ENCODE measurements at places on chromosomes 6 and 20.

GRCh38 chr20:63027221-63027921, 20.6 kb upstream of the BHLHE23 start:
- no peak for DNase-seq

DNA sequence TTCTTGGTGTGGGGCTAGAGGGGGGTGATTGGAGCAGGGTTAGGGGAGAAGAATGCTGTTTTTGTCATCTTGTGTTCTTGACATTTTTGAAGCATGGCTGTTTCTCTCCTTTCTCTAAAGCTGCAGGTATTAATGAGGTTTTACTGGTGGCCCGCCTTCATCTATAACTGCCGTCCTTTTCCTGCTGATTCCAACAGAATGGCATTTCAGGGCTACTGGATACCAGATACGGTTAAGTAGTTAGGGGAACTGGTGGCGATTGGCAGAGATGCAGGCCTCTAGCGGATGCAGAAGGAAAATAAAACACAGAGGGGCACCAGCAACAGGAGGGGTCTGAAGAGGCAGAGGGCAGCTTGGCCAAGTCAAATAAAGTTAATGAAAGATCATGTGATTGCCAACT, 89.7 kb upstream of the EEF1E1 start:
- no peak for DNase-seq

DNA sequence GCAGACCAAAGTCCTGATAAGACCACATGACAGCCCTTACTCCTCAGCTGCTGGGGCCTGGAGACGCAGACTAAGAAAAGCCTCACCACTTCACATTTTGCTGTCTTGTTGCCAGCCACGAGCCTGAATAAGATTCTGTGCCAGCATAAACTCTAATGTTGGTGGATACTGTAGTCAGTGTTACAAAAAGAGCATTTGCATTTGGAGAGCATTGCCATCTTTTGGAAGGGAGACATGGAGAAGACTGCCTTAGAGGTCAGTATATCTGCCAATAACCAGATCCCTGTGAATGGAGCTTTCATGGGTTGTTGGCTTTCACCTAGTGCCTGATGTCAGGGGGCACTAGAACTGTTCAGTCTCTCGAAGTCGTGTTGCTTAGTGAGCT, 315.2 kb downstream of the ZFAND3 start:
- no peak for DNase-seq

DNA sequence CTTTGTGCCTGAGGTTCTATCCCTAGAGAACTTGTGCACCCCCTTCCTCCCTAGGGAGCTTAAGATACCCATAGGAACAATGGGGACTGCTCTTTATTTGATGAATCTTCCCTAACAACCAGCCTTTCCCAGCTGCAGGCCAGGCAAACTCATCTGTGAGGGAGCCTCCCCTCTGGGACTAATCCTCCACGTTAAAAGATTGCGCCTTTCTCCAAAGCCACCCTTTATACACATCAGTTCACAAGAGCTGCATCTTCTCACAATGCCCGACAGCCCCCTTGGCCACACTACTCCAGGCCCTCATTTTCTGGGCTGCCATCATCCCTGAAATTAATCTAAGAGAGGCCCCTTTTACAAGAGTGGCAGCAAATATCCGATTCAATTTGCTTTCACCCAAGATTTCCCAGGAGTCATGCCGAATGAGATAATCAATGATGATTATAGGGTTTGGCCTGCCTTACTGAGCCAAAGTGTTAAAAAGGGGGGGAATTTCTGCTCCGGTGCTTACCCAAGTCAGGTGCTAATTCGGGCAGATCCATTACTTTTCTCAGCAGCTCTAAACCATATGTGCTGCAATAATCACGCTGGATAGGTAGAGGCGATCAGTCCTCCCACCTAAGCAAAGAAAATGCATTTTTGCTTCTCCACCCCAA, 336.5 kb downstream of the KIF16B start:
- DNase-seq = no peak

GRCh38 chr6:53299331-53300005, 49.3 kb downstream of the ELOVL5 start:
- no peak for DNase-seq

- DNase-seq = no peak
Measured at GRCh38 chr20:23167431-23167830, 81.3 kb upstream of the CD93 start.

DNA sequence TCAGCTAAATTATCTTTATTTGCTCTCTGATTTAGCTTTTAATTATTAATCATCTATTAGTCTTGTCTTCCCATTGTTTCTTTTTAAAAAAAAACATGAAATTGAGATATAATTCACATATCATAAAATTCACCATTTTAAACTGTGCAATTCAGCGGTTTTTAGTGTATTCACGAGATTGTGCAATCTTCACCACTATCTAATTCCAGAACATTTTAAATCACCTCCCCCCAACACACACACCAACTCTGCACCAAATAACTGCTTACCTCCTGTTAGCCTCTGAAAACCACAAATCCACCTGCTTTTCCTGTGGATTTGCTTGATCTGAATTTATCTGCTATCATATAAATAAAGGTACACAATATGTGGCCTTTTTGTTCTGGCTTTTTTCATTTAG, 8.8 kb upstream of the ABRACL start:
- DNase-seq = no peak

DNA sequence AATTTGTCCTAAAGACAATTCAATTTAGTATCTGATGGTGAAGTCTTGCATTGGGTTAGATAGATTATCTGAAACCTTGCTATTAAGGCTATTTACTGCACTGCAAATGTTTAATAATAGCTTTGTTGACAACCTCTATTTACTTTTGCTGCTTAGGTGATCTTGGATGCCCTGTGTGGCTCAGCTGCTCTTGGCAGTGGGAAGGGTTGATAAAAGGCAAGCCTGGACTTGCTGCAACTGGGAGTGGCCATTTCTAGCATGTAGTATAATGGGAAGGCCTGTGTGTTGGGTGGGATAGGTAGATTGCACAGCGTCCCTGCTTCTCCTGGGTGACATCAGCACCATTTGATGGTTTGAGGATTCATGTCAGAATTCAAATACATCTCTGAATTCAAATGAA, 49.1 kb downstream of the ARMC2 start:
- DNase-seq = no peak

GRCh38 chr6:121504227-121504626, 68.8 kb downstream of the GJA1 start:
- DNase-seq = no peak

DNA sequence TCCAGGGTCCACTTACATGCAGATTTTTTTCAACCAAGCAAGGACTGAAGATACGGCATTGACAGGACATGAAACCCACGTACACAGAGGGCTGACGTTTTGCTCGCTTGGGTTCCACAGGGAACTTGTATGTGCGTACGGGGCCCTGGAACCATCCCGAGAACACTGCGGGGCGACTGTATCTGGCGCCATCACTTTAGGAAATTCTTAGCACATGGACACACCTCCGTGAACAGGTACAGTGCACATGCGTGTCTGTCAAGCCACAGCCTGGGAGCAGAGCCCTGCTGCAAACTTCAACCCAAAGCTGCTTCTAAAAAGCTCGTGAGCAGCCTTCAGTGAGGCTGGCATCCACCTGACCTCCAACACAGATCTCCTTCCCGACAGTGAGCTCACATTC, 37.3 kb downstream of the TAF4 start:
- DNase-seq = no peak

- DNase-seq = no peak
Measured at GRCh38 chr6:48423640-48424365, 312.8 kb upstream of the PTCHD4 start.

- no peak for DNase-seq
Measured at GRCh38 chr6:100188754-100189153, 194.7 kb upstream of the MCHR2 start.

GRCh38 chr20:2922957-2923356, 49.7 kb downstream of the PTPRA start:
- DNase-seq = no peak

- no peak for DNase-seq
Measured at GRCh38 chr20:21982559-21982958, 277.1 kb downstream of the PAX1 start.

GRCh38 chr20:23211164-23211563, 125.0 kb upstream of the CD93 start:
- no peak for DNase-seq

DNA sequence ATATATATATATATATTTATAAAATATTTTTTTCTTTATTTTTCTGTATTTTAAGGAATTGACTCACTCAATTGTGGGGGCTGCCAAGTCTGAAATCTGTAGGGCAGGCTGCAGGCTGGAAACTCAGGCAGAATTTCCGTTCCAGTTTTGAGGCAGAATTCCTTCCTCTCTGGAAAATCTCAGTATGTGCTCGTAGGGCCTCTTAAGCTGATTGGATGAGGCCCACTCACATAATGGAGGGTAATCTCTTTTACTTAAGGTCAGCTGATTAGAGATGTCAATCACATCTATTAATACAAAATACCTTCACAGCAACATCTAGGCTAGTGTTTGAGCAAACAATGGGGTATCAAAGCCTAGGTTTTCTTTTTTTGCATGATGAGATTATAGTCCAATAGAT, 244.7 kb upstream of the RNF24 start:
- no peak for DNase-seq

DNA sequence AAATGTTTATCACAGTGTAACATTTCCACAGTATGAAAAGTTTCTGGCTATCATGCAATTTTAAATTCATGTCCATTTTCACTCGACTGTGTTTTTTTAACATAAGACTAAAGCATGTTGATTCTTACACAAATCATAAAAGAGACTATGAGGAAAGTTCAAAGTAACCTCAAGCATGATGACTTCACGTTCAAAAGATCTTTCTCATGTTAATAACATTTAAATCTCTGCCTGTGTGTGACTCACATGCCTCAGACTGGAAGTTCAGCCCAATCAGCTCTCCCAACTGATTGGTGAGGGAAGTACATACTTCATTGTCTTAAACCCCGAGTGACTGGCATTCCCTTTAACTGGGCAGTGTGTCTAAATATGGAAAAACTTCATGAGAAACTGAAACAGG, 37.4 kb downstream of the ATXN1 start:
- DNase-seq = no peak

DNA sequence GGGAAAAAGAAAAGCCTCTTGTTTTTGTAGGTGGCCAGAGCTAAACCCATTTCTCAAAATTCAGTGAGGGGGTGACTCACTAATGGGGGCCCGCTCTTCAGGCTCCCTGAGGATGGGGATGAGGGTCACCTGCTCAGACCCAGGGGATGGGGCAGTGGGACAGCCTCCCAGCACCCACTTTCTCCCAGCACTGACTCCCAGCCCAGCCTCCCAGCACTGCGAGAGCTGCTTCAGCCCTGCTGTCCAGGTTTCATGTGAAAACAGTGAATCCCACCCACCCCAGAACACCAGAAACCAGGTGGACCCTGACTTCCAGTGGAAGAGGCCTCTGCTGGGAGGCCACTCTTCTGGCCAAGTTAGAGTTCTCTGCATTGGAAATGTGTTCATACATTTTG, 362.6 kb downstream of the CDH4 start:
- no peak for DNase-seq

DNA sequence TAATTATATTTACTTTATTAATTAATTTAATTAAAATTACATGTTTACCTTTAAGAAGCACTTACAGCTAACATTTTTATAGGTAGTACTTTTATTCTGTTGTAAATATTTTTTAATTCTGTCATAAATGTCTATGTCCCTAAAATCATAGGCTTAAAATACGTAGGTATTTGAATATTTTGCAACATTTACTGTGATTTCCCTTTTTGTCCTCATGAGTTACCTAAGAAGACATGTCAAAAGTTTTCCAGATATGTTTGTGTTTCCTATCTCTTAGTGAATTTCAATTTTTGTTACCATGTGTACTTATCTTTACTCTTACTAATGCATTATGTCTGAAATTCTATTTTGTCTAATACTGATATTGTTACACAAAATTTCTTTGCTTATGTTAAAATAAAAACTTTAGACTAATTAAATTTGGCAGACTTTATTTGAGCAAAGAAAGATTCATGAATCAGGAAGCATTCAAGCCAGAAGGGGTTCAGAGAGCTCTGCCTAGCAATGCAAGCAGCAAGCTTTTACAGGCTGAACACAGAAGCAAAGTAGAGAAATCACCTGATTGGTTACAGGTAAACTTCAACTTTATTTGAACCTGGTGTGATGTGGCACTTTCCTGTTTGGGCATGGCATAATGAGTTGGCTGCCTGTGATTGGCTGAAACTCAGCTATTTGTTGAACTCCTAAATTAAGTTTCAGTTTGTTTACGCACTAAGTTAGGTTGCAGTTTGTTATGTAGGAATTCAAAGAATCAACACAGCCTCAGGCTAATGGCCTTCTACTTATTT, 123.2 kb upstream of the TMEM170B start:
- no peak for DNase-seq

- no peak for DNase-seq
Measured at GRCh38 chr20:3231116-3231515, 7.9 kb downstream of the SLC4A11 start.

DNA sequence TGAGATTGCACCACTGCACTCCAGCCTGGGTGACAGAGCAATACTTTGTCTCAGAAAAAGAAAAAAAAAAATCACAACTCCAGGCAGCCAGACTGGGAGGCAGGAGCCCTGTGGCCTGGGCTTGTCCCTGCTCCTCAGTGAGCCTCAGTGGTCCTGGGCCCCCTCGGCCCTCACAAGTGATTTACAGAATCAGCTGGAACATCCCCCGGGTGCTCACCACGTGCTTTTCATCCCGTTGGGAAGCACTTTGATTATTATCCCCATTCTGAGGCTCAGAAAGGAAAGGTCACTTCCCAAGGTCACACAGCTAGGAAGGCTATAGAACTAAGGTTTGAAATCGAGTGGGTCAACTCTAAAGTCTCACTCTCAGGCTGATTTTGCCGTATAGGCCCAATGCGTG, 43.1 kb upstream of the TLDC2 start:
- no peak for DNase-seq

DNA sequence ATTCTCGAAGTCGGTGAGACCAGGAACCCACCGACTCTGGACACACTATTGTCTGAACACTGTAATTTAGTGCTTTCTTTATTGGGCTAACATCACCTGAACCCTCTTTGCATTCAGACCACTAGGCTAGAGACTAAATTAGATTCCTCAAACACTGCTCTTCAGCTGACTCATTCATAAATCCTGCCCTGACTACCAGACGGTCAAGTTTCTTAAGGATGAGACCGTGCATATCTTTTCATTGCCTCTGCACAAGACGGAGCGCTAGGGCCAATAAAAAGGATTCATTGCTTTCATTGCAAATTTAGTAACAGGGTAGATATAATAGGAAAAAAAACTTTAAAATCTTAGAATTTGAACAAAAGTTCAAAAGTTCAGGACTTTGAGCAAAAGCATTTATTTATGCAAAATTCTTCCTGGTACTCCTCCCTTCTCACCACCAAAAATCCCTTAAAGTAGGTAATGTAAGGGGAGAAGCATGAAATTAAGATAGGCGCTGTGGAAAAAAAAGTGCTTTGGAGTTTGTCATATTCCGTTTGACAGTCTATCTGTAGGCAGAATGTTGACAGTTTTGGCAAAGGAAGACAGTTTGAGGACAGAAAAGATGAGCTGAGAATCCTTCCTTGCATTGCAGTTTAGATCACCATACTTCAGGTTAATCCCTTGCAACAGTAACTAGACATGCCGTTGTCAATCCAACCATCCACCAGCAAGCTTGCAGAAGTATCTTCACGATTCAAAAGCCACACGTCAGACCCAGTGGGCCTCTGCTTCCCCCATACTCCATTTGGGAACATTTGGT, 328.6 kb upstream of the JARID2 start:
- no peak for DNase-seq
